Activated T-cell treated with anti-CD3 and anti-CD28 coated beads for 48 hours (primary cell): ENCODE measurements at places on chromosomes 4 and X.

GRCh38 chr4:189823591-189823990 lies 117.1 kb upstream of the FRG1 start:
- DNase-seq = no peak

DNA sequence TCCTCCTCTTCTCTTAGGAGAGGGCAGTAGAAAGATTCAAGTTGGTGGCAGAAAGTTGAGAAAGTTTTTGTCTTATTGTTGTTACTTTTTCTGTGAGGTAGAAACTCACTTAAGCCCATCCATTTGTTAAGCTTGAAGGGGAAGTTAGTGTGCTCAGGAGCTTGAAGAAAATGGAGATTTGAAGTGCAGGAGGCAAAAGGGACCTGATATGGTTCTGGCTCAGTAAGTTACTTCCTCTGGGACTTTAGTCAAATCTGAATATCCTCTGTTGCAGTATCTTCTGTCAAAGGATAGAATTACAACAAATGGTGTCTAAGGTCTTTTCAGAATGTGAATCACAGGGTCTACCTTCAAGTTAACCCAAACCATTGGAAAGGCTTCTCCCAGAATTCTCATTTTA lies 46.2 kb downstream of the CXCL13 start:
- no peak for DNase-seq

DNA sequence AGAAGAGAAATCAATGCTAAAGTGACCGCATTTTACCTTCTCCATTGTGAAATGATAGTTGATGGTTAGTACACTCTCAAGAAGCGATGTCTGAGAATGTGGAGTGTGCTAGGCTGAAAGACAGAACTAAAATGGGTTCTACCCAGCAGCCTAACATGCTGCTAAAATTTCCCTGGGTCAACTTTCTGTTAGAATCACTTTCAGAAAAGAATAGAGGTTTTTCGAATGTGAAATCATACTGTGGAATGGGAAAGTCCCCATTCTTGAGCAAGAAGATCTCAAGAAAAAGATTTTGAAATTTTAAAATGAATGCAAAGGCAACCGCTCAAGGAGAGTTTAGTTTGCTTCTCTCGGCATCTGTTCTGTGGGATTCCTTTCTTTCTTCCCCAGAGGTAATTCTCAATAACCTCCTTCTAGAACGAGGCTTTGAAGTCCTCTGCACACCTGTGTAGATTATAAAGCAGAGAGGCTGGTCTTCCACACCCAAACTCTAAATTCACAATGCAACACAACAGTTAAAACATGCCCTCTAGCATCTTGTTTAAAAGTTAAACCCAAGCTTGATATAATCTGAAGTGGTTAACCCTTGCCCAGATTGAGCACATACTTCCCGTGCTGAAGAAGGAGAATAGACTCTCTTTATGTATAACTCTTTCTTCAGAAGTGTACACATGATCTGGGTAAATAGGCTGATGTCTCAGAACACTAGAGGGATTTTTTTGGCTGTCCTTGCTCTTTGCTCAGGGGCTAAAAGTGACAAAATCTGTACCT lies 208.7 kb upstream of the KLF3 start:
- no peak for DNase-seq

DNA sequence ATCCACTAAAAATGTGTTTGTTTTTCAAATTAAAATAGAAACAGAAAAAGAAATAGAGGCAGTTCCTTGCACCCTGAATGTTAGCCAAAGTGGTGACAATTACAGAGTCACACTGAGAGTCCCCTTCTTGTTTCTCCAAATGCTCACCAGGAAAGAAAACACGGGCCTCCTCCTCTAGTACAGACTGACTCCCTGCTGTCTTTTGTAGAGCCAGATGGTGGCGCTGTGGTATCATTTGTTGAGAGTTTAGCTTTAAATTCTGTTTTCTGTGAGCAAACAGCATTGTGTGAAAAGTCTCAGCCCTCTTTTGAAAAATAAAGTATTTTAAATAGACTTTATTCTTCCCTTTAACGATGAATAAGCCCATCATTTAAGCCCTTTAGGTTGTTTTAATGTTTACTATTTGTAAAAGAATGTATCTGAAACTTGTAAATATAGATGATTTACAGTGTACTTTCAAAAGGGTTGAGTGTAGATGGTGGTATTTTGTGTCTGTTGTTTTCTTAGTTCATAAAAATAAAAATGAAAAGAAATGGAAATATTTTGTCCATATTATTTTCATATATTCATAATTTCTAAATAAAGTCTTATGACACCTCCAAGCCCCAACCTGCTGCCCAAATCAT lies 36.9 kb upstream of the ATOH1 start:
- peak; percentile 15 for DNase-seq

GRCh38 chrX:32851556-32851955 lies 359.8 kb downstream of the DMD start:
- no peak for DNase-seq

GRCh38 chrX:80808881-80809411 lies 731 bp downstream of the BRWD3 start:
- DNase-seq = peak; percentile 7

DNA sequence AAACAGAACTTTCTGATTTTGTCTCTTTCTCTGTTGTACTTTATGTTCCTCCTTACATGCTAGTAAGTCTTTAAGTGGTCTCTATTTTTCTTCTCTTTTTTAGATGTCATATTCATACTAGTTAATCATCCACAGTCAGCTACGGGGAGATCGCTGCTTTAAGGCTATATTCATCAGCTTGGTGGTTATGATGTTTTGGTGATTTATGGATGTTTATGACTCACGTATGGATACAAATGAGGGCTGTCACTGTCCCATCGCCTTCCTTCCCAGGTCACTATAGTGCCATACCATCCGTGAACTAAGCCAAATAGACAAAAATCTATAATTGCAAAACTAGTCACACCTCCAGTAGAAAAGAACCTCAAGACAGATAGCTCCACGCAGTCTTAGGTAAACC lies 296.8 kb upstream of the AADAT start:
- DNase-seq = no peak

- no peak for DNase-seq
These were observed 35.9 kb upstream of the PPM1K start for GRCh38 chr4:88320224-88320779.

- no peak for DNase-seq
These were observed 95.2 kb downstream of the SYNPO2 start for GRCh38 chr4:118983831-118984230.

DNA sequence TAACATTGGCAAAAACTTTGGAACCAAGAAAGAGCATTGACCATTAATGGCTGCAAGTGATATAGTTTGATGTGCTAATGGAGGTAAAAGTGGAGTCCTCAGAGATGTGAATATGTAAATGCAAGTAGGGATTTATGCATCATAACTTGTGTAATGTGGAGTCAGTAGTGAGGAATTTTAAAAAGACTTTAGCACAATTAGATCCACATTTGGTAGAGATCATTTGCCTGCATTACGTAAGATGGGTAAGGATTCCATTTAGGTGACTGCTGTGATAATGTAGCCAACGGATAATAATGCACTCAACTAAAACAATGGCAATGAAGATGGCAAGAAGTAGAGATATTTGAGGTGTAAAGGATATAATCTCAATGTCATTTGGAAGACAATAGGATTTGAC lies 1128.4 kb downstream of the ADGRL3 start:
- DNase-seq = no peak

DNA sequence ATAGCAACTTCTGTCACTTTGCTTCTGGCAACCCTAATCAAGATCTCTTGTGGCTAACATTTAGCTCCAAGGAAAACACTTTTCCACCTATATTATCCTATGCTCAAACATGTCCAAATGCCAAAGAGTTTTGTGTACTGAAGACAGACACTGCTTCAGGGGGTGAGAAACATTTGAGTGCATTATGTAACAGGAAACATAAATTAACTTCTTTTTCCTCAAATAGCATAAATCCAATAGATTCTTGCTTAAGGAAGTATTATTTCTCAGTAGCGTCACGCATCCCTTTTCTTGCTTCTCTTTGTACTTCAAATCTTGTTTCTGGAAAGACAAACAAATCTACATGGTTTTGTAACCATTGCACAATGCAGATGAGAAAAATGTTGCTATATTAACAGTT lies 839.1 kb downstream of the GLUD2 start:
- no peak for DNase-seq

DNA sequence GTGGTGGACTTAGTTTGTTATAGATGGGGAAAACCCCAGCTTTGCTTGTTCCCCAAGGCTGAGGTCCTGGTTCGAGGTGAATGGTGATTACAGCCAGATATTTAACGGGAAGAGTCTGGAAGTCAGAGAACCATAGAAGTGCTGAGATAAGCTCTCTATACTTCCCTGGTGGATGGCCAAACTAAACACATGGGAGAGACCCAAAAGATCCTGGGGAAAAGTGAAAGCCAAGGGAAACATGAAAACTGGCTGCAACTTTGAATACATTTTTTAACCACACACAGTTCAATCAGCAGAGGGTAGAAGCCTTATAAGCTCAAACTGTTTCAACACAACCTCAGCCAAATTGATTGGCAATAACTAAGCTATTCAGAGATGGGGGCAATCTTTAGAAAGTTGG lies 29.3 kb upstream of the SRPX start:
- DNase-seq = no peak

DNA sequence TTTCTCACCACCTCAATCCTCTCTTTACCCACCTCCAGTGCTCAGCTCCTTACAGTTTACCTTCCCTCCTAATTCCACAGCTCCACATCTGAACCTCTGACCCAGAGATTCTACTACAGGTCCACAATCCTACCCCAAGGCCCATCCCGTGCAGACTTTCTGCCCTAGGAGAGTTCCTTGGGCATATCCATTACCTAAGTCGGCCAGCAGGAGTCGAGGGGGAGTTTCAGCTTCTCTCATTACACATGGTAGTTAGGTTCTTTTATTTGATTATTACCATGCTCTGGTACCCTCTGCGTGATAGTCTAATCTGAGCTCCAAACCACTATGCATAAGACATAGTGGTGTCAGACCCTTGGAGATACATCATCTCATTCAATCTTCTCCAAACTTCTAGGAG lies 117.9 kb downstream of the SH3RF1 start:
- no peak for DNase-seq

DNA sequence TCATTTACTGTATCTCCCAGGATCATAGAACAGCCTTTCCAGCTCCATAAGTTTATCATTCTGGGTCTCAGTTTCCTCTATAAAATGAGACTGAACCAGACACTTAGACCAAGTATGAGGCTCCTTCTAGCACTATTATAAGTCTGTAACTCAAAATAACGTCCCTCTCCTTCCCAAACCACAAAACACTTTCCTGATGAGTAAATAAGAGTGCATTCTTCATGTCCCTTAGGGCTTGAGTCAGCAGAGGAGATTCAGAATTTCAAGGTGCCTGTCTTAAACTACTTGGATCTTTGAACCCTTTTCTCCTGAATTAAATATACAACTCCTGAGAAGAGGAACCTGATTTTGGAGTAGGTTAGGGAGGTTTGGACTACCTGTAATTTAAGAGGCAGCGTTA lies 62.6 kb downstream of the GLRA2 start:
- no peak for DNase-seq

DNA sequence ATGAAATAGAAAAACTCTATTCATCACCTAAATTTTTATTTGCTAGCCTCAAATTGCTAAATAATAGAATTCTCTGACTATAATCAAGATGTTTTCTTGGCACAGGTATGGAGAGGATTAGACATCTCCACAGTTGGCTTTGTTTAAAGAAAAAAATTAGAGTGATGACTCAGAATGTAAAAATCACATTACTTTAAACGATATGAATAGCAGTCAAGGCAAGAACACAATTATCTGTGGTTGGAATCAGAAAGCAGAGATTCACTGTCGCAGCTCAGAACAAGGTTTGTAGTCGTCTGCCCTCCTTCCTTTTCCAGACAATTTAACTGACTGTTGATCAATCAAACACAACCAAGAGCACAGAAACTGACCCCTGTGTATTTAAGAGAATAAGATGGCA lies 32.2 kb upstream of the CCKAR start:
- no peak for DNase-seq

GRCh38 chrX:17854069-17854468 lies 7.0 kb downstream of the RAI2 start:
- no peak for DNase-seq

DNA sequence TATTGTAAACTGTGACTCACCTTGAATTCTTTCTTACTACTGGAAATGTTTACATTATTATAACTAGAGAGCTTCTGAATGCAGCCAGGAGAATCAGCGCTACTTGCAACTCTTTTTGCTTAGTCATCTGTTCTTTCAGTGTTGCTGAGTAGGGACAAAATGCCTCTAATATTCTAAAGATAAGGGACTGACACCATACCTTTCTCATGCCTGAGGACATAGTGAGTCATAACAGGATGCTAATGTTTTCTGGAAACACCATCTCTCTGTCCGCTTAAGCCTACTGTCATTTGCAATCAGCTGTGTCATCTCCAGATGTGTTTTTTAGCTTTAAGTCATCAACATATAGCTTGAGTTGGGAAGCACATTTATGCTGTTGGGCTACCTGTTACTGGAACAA lies 108.3 kb downstream of the QRFPR start:
- no peak for DNase-seq

DNA sequence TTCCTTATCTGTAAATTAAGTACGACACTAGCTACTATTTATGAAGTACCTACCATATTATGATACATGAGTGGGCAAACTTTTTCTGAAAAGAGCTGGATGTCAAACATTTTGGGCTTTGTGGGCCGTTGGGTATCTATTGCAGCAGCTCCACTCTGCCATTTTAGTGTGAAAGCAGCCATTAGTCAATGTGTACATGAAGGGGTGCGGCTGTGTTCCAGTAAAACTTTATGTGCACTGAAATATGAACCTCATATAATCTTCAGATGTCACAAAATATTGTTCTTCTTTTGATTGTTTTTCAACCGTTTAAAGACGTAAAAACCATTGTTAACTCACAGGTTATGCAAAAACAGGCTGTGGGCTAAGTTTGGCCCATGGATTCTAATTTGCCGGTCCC lies 14.1 kb downstream of the PRPS2 start:
- DNase-seq = no peak

DNA sequence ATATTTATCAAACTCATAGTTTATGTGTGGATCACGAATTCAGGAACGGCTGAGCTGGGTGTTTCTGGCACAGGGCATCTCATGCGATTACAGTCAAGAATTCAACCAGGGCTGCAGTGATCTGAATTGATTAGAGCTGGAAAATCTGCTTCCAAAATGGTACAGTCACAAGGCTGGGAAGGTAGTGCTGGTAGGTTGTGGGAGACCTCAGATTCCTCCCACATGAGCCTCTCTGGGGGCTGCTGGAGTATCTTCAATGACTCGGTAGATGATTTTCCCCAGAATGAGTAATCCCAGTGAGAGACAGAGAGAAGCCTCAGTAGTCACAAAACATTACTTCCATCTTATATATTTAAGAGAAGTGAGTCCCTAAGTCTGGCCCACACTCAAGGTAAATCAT lies 36.2 kb upstream of the PRDX4 start:
- DNase-seq = no peak
